ENCODE measurements at places on chromosomes 7 and 10.

GRCh38 chr10:13086056-13086455, 13.9 kb upstream of the OPTN start:
- no peak for DNase-seq

- no peak for DNase-seq
Observed at GRCh38 chr10:84296091-84296981, 32.1 kb upstream of the CCSER2 start.

GRCh38 chr7:101915000-101915399, 97.6 kb downstream of the CUX1 start:
- DNase-seq, result no peak

GRCh38 chr7:120920591-120921274, 29.8 kb upstream of the ING3 start:
- no peak for DNase-seq

- DNase-seq, result no peak
Observed at GRCh38 chr7:27241189-27242056, 1.2 kb upstream of the EVX1 start.
